ENCODE measurements at places on chromosomes 13 and 19.

DNA sequence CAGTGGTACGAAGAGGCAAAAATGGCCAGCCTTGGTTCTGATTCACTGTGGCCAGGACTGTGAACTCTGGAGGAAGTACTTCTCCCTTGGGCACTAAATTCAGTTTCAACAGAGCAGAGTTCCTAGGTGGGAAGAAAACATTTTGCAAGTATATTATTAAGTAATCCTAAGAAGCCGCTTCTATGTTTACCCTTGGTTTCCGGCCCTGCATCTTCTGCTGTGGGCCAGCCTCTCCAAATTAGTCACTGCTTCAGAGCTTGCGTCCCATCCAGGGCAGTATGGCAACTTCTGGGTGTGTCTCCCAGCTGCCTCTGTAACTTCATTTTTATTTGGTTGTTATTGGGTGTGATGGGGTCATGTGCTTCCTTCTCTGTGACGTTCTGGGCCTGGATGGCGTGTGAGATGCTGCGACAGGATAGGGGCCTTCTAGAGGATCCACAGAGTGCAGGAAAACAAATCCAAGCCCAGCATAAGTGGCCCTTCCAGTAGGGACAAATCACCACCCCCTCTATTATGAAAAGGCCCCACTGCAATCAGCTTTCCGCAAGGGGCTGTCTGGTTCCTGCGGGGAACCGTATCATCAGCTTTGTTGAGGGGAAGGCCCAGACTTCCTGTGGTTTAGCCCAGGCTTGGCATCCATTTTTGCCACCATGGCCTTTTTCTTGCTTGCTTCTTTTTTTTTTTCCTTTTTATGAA is 55.1 kb upstream of the C1QTNF9 start:
- DNase-seq: no peak

GRCh38 chr13:72341904-72342303 is 385.5 kb downstream of the MZT1 start:
- no peak for DNase-seq

GRCh38 chr13:113020323-113021080 is 51.5 kb downstream of the MCF2L start:
- no peak for DNase-seq

DNA sequence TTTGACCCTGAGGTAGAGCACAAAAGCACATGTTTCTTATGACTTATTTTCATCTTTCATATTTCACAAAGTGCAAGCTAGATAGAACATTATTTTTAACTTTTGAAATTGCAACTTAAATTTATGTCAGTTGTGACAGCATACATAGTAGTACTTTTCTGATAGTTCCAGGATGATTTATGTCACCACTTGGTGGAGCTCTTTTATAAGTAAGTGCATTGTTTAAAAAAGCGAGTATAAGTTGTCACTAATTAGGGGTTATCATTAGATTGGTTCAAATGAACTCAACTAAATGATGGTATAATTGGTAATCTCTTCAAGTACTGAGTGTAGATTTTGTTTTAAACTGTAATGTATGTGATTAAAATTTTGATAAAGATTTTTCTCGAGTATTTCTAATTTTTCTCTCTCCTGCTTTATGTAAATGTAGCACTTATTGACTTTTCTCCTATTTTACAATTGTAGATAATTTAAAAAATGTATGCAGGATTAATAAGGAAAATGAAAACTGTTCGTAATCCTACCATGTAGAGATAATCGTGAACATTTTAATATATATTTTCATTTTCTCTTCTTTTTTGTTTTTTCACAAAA is 31.1 kb downstream of the RB1 start:
- no peak for DNase-seq

DNA sequence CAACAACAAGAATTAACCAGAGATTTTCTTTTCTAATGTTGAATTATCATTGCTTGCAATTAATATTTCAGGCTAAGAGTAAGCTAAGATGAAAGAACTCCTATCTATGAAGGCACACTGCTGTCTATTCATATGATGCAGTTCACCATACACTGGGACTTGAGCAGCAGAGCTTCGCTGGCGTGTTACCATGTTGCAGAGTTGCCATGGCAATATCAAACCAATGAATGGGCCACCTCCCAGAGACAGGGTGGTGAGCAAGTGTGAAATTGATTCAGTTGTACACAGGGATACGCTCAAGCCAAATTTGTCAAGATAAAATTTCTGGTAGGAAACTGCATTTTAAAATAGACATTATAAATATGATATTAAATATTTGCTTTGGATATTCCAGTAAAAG is 69.3 kb upstream of the MYO16 start:
- DNase-seq: no peak

DNA sequence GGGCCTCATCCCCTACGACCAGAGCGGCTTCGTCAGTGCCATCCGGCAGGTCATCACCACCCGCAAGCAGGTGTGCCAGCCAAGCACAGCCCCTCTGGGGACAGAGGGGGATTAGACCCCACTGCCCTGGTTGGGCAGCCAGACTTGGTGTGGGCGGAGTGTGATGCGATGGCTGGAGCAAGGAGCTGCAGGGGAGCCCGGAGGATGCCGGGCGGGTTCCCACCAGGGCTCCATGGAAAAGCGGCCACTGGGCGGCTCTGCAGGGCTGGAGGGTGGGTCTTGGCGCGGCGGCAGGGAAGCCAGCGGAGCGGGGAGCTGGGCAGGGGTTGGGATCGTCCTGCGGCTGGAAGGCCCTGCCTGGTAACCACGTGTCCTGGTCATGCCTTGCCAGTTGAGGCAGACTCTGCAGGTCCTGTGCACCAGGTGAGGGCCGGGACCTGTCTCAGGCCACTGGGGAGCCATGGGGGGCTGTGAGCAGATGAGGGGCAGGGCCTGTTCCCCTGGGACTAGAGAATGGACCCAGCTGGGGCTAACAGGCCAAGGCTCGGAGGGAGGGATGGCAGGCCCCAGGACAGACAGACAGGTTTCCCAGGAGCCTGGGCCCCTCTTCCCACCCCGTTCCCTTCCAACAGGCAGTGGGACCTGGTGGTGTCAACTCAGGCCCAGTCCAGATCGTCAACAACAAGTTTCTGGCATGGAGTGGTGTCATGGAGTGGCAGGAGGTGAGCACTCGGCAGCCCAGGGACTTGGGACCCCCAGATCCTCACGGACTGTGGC is 6.3 kb downstream of the PTOV1 start:
- DNase-seq: no peak

GRCh38 chr13:59205501-59205900 is 958.2 kb downstream of the DIAPH3 start:
- no peak for DNase-seq

DNA sequence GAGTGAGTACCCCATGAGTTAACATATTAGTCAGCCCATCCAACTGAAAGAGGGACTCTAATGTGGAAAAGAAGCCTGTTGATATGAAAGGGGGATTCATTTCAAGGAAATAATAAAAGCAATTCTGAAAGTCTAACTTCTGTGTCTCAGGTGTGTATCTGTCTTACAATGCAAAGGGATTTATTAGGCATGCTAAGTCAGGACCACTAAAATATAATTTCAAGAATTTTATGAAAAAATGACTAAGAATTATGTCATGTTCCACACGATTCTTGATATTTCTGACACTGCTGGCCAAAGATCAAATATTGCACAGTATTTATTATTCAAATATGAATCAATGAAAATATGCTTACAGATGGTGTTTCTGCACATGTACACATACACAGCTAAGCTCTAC is 130.8 kb downstream of the KLF12 start:
- no peak for DNase-seq
